Occipital lobe (tissue), 3 donors: ENCODE measurements at places on chromosomes 3 and 15. TPM values are rescaled to one million over a fixed set of nuclear protein-coding genes. Genes with fewer than 3 reads are reported as not detected.

PRSS50 gene
- total RNA-seq = 0.31 TPM

THRB gene
- total RNA-seq = 44.5 TPM

DNA sequence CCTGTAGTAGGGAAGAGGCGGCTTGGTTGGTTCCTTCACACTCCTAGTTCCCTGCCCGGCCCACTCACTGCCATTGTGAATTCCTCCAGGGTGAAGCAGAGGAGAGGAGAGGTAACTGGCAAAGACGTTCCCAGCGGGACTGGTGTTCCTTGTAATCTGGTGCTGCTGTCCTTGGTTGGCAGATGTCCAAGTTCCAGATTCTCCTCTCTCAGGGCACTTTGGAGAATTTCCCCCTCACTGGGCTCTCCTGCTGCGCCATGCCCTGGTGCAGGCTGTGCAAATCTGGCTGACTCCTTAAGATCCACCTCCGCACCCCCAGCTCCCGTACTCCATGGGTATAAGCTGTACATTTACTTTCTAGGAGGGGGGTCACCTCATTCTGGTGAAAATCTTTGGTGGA lies 37.3 kb downstream of the THSD4 start:
- no peak for DNase-seq

- DNase-seq = no peak
Observed at GRCh38 chr15:83904107-83905040, 250.5 kb downstream of the ADAMTSL3 start.

GOLGB1 gene
- 47.1 TPM for total RNA-seq

TMC3 gene
- total RNA-seq = 0.47 TPM

- no peak for DNase-seq
Observed at GRCh38 chr3:88824666-88825564, 282.5 kb upstream of the EPHA3 start.

DNA sequence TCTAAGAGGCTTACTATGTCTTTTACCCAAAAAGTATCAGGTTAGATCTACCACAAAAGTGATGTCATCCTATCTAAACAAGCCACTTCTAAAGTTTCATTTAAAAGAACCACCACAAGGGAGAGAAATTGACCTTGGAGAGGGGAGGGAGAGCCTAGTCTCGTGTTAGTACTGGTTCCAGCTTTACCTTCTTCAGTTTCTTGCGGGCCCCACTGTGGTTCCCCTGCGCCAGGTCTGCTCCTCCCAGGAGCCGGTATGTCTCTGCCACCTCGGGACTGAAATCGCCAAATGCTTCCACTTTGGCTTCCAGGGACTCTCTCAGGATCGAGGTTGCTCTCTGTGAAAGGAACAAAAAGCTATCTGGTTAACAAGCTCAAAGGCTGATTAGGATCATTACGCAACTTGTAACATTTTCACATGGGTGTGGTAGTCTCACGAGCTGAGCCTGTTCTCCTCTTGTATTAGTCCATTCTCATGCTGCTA lies 51.1 kb downstream of the SYNM start:
- no peak for DNase-seq

DNA sequence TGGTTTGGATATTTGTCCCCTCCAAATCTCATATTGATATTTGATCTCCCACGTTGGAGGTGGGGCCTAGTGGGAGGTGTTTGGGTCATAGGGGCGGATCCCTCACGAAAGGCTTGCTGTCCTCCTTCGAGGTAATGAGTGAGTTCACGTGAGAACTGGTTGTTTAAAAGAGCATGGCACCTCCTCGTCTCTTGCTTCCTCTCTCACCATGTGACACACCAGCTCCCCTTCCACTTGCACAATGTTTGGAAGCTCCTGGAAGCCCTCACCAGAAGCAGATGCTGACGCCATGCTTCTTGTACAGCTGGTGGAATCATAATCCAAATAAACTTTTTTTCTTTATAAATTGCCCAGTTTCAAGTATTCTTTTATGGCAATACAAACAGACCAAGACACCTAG lies 38.6 kb downstream of the RFTN1 start:
- no peak for DNase-seq

DNA sequence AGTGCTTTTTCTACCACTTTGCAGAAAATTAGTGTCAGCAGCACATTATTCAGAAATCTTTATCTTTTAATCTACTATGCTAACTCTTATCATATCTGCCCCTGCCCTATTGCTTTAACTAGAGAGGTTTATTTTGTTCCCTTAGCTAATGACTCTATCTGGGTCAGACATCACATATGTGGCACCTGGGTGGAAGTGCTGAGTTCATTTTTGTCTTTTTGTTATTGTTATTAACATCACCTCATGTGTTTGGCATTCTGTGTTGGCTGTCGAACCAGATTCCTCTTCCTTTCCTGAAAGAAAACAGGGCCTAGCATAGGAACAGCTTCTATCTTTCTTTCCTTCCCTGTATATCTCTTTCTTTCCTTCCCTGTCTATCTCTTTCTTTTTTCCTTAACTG lies 100.7 kb downstream of the RBMS3 start:
- no peak for DNase-seq

DNA sequence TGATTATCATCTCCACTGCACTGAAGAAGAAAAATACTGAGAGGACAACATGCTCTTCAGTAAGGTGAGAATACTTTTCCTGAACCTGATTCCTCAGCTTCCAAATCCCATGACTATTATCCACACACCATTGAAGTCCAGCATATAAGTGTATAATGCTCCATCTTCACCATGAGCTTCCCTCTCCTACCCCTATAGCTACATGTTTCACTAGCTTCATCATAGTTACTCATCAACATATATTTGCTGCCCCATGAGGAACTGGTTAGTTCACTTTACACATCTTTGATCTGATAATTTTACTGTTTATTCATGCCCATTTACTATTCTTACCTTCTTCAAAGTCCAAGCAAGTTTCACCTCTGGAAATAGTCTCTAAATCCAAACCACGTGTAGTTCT lies 908.5 kb upstream of the SEMA6D start:
- DNase-seq = no peak

DNA sequence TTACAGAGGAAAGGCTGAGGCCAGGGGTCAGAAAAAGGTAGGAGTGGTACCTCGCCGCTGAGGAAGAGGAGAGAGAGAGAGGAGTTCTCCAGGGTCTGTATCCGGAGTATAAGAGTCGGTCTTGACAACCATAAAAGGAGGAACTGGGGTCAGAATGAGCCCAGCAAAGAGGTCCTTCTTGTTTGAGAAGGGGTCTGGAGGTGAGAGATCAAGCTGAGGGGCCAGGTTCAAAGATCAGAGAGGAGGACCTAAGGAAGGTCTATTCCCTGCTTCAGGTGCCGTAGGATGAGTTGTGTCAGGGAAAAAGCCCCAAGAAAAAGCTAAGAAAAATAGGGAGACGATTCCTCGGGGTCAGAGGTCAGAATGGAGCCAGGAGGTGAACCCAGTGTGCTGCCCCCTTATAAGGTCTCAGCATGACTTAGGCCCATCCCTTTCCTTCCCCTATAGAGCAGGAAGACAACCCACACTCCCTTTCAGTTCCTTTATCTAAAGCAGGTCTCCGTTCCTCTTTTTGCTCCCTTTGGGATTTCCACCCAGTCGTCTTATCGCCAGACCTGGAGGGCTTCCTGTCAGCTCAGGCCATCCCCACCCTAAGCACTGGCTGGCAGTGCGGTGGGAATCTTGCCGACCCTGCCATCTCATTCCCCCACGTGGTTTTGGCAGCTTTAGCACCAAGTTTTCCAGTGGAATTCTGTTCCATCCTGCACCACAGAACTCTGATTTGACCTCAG lies 651 bp downstream of the MTMR14 start:
- DNase-seq = no peak

SAMMSON gene
- total RNA-seq = 0.47 TPM

DNA sequence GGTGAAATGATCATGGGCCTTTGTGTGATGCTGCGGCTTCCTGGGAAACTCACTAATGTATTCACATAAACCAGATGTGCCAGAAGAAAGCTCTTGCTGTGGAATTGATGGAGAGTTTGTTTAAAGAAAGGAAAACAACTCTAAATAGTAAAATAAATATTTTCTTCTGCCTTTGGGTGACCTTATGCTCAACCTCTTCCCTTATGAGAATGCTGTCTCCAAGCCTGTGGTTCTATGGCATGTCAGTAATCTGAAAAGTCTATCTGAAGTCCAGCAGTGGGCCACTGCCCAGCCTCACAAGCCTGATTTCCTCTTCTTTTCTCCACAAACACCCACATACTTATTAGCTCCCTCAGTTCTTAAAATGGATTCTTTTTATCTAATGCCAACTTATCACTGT lies 49.9 kb upstream of the PHLDB2 start:
- DNase-seq = no peak

DNA sequence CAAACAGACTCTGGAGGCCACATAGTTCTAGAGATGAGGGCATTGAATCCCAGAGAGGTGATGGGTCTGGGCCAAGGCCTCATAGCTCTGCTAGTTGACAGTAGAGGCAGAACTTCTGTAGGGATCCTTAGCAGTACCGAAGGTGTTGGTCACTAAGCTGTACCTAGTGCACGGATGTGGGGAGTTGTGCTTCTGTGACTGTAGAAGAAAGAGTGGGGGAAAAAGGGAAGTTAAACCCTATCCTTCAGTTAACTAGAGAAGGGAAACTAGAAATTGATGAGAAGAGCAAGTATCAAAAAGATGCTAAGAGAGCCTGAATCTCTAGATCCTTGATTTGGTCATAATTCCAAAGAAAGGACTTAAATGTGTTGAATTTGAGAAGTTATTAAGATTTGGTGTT lies 186.7 kb downstream of the NFKBIZ start:
- no peak for DNase-seq

GRCh38 chr3:13825821-13826220 lies 54.0 kb downstream of the WNT7A start:
- no peak for DNase-seq

- no peak for DNase-seq
Observed at GRCh38 chr15:58047149-58047548, 18.4 kb downstream of the ALDH1A2 start.

IL17RE gene
- total RNA-seq = not detected

PLA2G4D gene
- total RNA-seq = not detected

ABI3BP gene
- total RNA-seq = 7.8 TPM

DNA sequence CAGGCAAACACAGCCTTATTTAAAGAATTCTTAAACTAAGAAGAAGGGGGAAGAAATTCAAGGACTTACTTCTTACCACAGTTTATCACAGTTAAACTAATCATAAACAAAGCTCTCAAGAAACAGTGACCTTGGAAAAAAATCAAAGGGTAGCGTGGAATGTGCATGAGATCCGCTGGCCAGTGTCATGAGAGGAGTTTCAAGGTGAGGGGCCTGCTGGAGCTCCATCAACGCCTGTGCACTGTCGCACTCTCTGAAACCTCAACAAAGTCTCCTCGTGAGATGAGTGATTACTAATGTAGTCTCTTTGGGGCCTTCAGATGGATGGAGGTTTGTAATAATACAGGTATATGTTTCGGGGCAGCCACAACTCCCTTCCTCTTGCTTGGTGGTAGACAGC lies 28.4 kb upstream of the PRICKLE2 start:
- DNase-seq = no peak

DNA sequence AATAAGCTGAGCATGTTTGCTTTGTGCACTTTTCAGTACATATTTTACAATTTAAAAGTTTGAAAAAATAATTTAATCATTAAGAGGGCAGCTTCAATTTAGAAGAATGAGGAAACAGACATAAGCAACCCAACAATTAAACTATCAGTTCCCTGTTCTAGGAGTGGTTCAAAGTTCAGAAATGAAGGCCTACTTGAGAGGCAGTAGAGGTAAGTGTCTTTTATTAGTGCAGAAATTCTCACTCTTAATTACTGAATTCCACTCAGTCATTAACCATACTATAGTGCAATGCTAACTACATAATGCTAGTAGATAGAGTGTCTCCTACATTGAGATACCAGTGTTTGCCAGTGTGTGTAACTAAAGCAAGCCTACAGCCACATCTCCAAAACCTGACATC lies 73.1 kb downstream of the TNIK start:
- no peak for DNase-seq

TF gene
- 2.5 TPM for total RNA-seq

GRCh38 chr3:185999221-185999620 lies 61.4 kb upstream of the TRA2B start:
- no peak for DNase-seq

POLQ gene
- 1.7 TPM for total RNA-seq

- no peak for DNase-seq
Observed at GRCh38 chr3:65485826-65486469, 552.8 kb downstream of the MAGI1 start.

DNA sequence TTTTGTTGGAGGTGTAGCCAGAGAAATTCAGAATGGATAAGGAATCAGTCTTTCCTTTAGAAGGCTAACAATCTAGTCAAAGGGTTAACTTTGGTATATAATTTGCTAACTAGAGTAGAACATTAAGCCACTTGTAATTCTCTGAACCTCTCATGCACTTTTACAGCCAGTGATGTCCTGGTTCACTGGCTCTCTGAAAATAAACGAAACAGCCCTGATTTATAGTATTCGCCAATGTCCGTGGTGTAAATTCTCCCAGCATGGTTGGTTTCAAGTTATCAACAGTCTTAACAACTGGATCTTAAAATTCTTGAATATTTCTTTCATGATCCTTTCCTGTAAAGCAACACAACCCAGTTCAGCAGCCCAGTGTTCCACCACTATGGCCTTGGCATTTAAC lies 500.4 kb upstream of the CDIN1 start:
- DNase-seq = no peak

TEX55 gene
- total RNA-seq = not detected

GOLGA6L4 gene
- total RNA-seq = 3.4 TPM

GRCh38 chr15:98986281-98986680 lies 21.3 kb downstream of the PGPEP1L start:
- DNase-seq = no peak

GRCh38 chr3:27467545-27467944 lies 16.6 kb downstream of the SLC4A7 start:
- DNase-seq = no peak

GRCh38 chr3:112013058-112013783 lies 14.5 kb downstream of the TAGLN3 start:
- DNase-seq = peak; percentile 48

RHCG gene
- 2.7 TPM for total RNA-seq

PML gene
- 6.4 TPM for total RNA-seq

TM4SF4 gene
- not detected for total RNA-seq

GRCh38 chr3:53489386-53489785 lies 5.0 kb upstream of the CACNA1D start:
- DNase-seq = no peak

SLC27A2 gene
- total RNA-seq = 1.4 TPM

- DNase-seq = no peak
Observed at GRCh38 chr15:83605111-83605945, 48.6 kb upstream of the ADAMTSL3 start.

DNA sequence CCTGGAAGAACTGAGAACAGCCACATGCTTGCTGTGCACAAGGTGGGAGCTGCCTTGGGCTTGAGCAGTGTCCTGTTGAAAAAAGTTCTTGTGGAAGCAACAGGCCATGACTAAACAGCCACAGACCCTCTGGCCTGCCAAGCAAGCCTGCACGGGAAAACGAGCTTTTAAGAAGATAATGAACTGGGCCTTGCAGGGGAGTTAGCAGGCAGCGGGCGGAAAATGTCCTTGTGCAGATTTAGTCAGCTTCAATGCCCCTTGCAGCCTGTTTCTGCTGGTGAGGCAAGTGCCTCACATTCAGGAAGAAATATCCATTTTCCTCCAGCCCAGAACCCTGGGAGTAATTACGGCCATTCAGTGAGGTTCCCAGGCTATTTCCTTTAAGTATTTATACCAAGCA lies 126.2 kb upstream of the KLHL25 start:
- no peak for DNase-seq

ATP2B2 gene
- total RNA-seq = 79.5 TPM

INAFM2 gene
- total RNA-seq = 14.8 TPM

GRCh38 chr15:89958107-89958805 lies 42.9 kb upstream of the ZNF710 start:
- no peak for DNase-seq

- no peak for DNase-seq
Observed at GRCh38 chr3:162558016-162558415, 1061.4 kb downstream of the OTOL1 start.
